ENCODE measurements at places on chromosomes 1 and 21.

DNA sequence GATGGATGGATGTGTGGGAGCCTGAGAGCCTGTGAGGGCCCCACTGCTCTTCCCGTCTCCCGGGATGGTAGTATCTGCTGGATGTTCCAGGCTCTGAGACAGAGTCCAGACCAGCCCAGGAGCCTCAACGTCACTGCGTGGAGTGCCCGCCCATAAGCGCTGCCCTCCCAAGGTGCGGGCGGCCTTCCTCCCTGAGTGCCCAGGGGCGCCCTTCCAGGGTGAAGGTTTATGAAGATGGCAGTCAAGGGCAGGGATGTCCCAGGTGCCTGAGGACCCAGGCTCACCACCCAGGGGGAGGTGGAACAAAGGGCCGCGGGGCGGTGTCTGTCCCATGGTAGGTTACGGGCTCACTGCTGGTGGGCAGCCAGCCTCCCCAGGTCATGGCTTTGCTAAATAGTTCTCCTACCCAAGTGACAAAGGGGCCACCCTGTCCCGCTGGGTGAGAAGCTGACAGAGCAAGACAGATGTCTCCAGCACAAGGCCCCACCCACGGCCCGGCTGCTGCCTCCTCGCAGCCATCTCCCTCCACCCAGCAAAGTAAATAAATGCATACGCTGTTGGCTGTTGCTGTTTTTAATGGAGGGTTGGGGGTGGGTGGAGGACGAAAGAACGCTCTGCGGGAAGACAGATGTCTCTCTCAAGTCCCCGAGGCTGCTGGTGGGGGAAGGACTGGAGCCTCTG, 9.0 kb upstream of the GPR153 start:
- DNase-seq: no peak

DNA sequence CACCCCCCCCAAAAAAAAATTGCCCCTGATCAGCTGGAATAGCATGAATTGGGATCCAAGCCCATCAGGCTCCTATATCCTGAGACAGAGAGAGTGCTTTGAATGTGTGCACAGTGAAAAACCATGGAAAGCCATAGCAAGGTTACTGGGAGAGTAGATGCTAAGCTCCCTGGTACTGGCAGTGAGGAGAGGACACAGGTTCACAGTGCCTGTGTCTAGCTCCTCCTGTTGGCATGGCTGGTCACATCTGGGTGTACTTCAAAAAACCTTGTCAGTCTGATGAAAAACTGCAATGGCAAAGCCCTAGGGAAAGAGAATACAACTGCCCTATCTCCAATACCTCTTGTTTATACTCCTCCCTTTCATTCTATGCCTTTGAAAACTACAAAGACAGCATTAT, 12.9 kb downstream of the COPA start:
- DNase-seq: no peak

GRCh38 chr1:29511436-29511835, 275.1 kb downstream of the PTPRU start:
- no peak for DNase-seq

DNA sequence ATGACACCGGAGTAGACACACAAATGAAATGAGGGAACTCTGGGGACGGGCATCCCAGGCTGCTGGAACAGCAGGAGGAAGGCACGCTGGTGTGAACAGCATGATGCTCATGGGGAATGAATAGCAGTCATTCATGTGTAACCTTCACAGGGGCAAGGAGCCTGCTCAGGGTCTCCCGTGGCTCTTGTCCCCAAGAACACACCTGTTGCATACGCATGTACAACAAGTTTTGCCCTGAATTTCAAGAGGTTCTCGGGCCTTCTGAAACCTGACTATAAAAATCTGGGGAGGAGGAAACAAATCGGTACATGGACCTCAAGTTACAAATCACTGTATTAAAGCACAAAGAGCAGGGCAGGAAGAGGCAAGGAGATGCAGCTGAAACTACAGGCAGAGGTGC, 93.4 kb downstream of the RRAGC start:
- DNase-seq: no peak

DNA sequence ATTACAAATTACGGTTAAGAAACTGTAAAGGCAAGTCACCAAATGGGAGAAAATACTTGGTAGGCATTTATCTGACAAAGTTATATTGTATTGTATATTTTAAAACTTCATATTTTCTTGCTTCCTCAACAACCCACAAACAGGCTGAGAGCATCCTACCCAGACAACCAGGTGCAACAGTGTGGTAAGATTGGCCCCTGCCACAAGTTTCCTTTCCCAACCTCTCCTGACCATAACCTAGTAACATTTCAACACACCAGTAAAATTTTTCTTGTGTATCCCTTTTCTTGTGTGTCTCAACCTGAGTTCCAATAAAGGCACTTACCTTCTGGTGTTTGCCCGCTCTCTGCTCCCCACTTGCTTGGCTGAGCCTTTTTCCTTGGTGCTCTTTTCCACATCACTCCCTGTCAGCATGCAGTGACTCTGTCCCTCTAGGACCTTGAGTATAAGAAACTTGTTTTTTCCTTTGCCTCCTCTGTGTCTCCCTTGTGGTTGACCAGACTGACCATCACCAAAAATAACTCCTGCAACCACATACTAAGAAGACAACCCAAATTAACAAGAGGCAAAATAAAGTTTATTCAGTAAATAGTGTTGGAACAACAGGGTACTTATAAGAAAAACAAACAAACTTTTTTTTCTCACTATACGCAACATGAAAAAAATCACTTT, 40.9 kb downstream of the FCRL3 start:
- DNase-seq: no peak

DNA sequence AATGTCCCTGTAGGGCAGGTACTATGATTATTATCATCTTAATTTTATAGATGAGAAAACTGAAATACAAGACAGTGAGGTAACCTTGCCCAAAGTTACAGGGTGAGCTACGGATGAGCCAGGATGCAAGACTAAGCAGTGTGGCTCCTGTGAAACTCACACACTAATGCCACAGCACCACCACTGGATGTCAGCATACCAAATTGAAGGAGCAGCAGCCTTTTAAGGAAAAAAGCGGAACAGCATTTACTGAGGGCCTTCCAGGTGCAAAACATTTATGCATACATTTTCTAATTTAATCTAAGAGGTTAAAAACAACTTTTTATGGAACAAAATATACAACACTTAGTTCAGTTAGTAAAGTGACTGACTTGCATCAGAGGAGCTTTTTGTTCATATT, 41.7 kb downstream of the SEC16B start:
- DNase-seq: no peak

GRCh38 chr1:19636065-19636464, 8.0 kb upstream of the NBL1 start:
- DNase-seq: no peak

DNA sequence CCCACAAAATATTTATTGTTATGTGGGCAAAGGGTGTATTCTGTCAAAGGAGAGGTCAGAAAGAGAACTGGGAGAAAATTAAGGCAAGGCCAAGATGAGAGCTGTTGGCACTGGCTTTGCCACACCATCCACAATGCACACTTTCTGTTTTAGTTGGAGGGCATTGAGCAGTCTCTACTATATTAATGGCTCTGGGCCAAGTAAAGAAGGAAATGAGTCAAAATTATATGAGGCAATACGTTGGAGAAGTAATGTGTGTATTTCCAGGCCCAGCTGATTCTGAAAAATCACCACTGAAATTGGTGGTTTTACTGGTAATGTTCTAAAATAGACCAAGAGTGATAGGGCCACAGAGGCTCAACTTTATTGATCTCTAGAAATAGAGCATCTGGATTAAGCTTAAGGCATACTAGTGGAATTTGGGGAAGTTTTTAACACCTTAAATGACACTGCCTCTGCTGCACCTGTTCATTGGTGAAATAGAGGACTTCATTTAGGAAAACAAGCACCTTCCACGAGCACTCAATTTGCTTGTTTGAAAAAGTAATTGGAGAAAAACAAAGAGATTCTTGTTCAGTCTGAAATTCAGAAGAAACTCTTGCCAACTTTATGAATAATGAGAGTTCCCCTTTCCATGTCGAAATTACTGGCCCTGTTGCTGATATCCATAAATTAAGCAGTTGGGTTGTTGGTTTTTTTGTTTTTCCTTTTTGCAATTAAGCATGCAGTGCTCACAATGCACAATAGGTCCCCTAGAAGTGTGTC, 424.9 kb downstream of the ADGRL2 start:
- no peak for DNase-seq

DNA sequence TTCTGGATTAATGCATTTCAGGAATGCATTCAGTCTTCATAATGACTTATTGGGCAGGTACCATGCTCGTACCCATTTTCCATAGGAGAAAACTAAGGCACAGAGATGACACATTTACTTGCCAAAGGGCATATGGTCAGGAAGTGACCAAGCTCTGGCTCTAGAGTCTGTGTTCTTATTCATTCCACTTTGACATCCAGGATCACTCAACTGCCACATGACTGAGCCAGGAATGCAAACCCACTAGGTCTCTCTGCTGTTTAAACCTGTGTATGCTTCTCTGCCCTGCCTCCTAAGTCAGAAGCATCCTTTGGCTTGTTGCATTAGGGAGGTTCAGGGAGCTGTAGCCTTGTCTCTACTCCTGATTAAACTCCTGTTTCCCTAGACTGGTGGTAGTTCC, 7.5 kb downstream of the KAZN start:
- DNase-seq: no peak

DNA sequence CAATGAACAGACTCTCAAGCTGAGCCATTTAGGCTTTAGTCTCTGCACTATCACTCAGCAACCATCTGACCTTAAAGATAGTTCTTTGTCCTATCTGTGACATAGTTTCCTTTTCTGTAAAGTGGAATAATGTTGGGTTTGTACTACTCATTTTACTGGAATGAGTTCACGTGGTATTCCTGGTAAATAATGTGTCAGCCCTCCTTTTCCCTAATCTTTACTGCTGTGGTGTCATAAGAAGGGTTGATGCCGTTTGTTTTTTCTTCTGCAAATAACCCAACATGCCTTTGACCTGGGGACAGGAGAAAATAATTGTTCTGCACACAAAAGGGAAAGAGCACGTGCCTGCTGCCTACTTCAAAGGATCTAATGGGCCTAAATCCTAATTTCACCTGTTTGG, 297.8 kb downstream of the BRINP3 start:
- DNase-seq: no peak

GRCh38 chr21:28550057-28550825, 442.4 kb downstream of the LTN1 start:
- DNase-seq: no peak

- DNase-seq: no peak
These were observed 65.7 kb upstream of the RNF11 start for GRCh38 chr1:51170342-51170741.

- DNase-seq: no peak
These were observed 19.1 kb downstream of the RUNX3 start for GRCh38 chr1:24910751-24911650.

GRCh38 chr1:33120436-33121231, 39.7 kb downstream of the AZIN2 start:
- DNase-seq: no peak

DNA sequence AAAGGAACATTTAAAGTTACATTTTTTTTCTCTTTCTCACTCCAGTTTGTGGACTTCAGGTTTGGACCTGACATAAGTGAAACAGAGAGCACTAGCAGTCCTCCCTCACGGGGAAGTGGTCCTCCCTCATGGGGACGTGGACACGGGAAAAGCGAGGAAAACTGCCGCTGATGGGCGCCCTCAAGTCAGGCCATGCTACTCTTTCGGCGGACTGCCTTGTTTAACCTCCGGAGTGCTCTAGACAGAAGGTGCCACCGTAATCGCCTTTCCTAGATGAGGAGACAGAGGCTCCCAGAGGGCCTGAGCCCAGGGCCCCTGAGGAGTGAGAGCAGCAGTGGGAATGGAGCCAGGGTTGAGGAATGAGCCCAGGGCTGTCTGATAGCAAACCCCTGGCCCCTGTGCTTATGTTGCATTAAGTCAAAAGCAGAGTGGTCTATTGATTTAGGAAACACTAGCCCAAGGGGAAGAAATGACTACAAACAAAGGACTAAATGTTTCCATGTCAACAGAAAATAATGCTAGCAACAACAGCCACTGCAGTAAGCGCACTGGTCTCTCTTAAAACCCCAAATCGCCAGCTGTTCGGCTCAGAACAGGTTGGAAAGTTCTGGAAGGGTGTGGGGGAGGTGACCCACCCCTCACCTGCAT, 84.1 kb downstream of the DMRTB1 start:
- DNase-seq: no peak

- no peak for DNase-seq
These were observed 27.6 kb upstream of the CLDN14 start for GRCh38 chr21:36507397-36508018.

- no peak for DNase-seq
These were observed 42.1 kb downstream of the HOOK1 start for GRCh38 chr1:59856725-59857338.

DNA sequence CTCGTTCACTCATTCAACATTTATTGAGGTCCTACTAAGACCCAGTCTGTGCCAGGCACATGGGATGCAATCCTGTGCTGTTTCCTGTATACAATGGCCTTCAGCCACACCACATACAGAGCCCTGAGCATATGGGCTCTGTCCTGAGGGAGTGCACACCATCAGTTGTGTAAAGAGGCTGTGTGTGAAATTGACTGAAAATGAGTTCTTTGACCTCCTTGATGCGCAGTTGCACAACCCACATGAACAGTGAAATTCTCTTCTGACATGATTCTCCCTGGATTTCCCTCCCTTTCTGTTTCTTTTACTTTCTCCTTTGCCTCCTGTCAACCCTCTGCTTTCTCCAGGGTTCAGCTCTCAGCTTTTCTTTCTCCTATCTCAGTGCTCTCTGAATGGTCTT, 6.3 kb upstream of the SYT6 start:
- no peak for DNase-seq

DNA sequence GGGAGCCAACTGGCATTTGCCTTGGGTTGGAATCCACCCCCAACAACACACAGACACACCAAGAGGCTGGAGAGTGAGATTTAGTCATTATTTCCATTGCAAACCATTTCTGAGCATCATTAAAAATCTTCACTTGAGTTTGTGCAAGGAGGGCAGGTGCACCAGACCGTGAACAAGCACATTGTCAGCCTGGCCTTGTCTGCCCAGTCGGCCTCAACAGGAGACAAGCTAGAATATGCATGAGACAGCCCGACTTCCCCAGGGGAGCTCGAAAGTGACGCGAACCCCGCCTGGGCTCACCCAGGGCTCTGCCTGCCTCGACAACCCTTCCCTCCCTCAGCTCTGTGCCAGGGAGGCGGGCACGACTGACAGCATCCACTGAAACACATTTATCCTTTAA, 15.4 kb upstream of the GUCA2B start:
- no peak for DNase-seq

- no peak for DNase-seq
These were observed 56.7 kb downstream of the EDARADD start for GRCh38 chr1:236450779-236451178.

DNA sequence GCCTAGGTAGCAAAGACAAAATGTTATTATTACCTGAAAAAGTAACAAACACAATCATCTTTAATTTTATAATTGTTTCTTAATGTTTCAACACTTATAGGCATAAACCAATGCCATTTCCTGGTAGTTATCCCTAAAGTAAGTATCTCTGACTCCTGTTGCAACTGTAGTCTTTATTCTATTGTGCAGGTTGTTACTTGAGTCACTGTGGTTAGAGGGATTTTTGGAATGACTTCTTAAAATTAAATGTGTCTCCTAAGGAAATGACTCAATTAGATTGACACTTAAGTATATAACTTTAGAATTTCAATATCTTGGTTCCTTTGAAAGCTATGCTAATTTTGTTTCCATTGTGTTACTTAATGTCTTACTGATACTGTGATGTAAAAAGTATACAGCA, 143.9 kb downstream of the PHTF1 start:
- DNase-seq: no peak
